Glomerular endothelial cell (primary cell): ENCODE measurements at places on chromosomes 12 and 14.

DNA sequence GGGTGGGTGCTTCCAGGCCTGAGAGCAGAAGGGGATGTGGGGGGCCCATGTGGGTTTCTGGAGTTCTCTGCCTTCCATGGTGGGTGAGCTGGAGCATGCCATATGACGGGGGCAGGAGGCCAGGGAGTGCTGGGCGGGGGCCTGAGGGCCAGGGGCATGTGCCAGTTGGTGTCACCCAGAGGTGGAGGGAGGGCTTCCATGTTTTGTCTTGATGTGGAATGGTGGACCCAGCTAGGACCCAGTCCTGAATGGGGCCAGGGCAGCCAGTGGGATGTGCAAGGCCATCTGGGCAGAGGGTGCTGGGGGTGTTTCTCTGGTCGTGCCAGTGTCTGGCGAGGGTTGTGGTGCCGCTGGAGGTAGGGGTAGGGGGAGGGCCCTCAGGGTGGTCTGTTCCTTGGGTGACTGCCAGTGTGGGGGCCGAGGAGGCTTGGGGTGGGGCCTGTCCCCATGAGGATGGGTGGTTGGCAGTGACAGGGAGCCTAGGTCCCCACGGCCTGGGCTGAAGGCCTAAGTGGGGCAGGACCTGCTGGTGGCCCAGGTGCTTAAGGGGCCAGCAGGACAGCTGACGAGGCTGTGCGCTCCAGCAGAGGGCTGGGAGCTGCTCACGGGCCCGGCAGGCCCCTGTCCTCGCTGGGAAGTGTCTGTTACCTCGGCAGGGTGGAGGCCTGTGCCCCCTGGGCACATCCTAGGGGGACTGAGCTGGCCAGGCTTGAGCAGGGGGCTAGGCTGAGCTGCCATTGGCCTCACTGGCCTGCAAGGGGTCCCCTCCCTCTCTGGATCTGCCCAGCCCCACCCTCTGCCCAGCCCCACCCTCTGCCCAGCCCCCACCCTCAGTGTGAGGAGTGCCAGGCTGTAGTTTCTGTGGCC lies 26.8 kb downstream of the CEP170B start:
- no peak for DNase-seq

GRCh38 chr12:132282950-132283771 lies 46.2 kb downstream of the GALNT9 start:
- no peak for DNase-seq

GRCh38 chr12:101713059-101713682 lies 15.7 kb downstream of the CHPT1 start:
- no peak for DNase-seq

DNA sequence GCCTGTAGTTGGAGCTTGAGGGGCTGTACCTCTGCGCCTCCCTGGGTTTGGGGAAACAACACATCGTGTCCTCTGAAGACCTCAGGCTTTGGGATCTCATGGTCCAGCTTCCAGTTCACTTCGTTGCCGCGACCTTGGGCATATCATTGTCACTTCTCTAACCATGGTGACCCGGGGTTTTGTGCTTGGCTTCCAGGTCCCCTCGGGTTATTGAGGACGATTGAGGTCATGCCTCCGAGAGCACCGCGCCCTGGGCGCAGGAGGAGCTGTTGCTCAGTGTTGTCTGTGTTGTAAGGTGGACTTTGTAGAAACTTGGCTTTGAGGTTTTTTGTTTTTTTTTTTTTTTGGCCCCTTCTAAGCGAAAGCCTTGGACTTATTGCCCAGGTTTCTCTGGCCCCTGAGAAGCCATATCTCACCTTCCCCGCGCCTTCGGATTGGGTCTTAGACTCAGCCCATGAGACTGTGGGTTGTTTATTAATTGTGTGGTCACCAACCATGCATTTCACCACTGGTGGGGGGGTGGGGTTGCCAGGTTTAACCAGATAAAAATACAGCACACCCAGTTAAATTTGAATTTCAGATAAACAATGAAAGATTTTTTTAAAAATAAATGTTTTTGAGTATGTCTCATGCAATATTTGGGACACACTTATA lies 2.6 kb downstream of the BCL7A start:
- DNase-seq = no peak

DNA sequence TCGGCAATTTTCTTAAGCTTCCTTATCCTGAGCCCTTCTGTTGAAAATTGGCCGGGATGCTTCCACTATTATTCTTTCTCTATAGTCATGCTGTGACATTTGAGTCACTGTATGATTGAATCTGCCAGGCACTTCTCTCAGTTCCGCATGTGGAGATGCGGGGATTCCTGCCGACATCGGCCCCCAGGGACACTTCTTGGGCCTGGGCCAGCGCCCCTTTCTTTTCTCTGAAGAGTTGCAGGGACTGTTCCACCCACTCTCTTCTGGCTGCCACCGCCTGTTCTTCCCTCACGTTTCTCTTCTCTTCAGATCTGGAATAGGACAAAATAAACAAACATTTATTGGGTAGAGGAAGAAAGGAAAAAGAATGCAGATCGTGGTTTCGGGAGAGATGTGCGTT lies 310.1 kb downstream of the ETNK1 start:
- DNase-seq = no peak

GRCh38 chr12:70823182-70823976 lies 97.2 kb downstream of the PTPRR start:
- no peak for DNase-seq

DNA sequence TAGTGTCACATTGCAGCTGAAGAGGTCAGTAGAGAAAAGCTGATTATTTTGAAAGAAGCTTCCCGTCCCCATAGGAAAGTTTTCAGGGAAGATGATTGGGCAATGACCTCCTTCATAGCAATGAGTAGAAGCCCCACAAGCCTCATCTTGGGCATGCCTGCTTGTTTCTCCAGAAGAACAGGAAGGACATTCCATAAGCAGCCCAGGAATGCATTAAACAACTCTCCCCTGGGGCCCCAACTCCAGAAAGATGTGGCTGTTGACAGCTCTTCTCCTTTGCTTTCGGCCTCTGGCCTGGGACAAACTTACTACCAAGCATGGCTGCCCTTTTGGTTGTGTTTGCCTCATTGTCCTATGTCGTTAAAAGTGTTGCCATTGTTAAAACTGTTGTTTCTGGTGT lies 5.7 kb upstream of the VDR start:
- no peak for DNase-seq

DNA sequence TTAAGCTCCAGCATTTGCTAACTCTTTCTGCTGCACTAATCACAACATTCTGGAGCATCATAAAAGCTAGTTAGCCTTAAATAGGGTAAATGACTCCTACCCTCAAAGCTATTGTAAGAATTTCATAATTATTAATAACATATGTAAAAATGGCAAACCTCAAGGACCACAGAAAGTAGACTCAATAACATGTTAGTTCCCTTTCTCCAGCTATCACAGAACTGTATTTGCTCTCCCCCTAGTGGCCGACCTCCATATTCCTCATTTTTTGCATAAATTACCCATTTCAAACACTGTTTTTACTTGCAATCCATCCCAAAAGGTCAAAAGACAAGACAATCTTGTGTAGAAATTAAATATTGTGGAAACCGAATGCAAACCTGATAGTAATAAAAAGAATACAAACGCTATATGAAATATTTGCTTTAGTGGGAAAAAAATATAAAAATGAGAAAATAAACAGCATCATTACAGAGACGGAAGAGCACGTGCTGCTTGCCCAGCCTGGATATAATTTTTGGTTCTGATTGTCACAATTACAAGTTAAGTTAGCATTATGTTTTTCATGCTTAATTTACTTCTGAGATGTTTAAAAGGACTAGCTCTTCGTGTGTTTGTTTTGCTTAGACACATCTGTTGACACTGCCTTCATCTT lies 97.9 kb downstream of the RERGL start:
- peak; percentile 23 for DNase-seq

GRCh38 chr14:66398437-66398836 lies 87.7 kb upstream of the CCDC196 start:
- no peak for DNase-seq

- DNase-seq = no peak
These were observed 176.6 kb downstream of the NRXN3 start for GRCh38 chr14:78346747-78347146.

DNA sequence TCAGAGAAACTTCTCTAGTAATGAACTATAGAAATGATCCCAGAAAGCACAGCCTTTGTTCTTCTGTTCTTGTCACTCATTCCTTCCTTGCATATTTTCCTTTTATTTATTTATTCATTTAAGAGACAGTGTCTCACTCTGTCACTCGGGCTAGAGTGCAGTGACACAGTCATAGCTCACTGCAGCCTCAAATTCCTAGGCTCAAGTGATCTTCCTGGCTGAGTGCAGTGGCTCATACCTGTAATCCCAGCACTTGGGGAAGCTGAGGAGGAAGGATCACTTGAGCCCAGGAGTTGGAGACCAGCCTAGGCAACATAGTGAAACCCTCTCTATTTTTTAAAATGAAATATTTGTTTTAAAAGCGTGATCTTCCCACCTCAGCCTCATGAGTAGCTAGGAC lies 11.5 kb downstream of the TECPR2 start:
- no peak for DNase-seq

GRCh38 chr14:61894452-61895077 lies 132.3 kb downstream of the SNAPC1 start:
- peak; percentile 36 for DNase-seq

- peak; percentile 57 for DNase-seq
These were observed 310.1 kb downstream of the SYT1 start for GRCh38 chr12:79174626-79175025.

GRCh38 chr14:101196051-101196712 lies 292.7 kb upstream of the RTL1 start:
- DNase-seq = no peak

DNA sequence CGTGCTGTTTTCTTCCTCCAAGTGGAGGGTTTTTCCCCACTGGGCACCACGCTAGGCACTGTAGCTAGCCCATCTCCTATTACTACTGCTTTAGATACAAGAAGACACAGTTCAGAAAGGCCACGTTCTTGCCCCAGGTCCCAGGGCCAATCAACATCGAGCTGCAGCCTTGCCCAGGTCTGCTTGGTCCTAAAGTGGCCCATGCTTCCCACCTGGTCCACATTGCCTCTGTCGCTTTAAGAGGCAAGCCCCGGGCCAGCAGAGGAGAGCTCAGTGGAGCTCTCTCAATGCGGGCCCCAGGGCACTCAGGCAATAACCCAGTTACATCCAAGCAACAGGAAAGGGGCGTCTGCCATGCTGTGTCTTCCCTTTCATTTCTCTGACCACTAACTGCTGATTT lies 148.1 kb downstream of the CALM1 start:
- no peak for DNase-seq

DNA sequence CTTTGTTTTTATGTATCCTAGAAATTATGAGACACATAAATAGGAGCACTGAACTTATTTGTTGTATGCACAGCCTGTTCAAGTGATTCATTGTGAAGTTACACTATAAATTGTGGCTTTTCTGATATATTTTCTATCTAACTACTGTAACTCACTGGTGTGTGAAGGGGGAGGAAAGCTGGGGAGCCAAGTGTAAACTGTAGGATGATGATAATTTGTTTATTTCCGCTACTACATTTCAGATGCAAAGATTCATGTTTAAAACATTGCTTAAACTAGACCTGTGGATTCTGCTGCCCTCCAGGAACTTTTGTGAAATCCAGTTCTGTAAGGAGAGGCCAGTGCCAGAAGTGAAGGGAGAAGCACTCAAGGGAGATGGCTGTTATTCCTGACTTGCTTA lies 3.3 kb downstream of the TMTC2 start:
- DNase-seq = no peak

GRCh38 chr14:53055003-53055402 lies 98.1 kb downstream of the DDHD1 start:
- DNase-seq = peak; percentile 47

GRCh38 chr14:68084256-68084655 lies 264.7 kb downstream of the RAD51B start:
- no peak for DNase-seq

DNA sequence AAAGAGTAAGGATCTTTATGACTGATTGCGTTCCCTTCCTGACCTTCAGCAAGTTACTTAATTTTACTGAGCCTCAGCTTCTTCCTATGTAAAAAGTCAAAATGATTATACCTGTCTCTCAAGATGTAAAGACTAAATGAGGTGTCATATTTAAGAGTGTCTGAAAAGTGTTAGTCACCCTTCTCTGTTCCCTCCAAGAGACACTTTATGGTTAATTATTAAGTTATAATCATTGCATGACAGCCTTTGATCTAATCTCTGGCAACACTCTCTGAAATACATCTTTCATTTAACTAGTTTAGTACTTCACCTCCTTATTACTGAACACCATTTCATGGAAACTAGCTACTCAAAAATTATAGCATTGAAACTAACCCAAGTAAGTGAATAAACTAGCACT lies 54.8 kb downstream of the BMAL2 start:
- DNase-seq = no peak

GRCh38 chr14:51251486-51251885 lies 11.4 kb downstream of the TMX1 start:
- DNase-seq = no peak

DNA sequence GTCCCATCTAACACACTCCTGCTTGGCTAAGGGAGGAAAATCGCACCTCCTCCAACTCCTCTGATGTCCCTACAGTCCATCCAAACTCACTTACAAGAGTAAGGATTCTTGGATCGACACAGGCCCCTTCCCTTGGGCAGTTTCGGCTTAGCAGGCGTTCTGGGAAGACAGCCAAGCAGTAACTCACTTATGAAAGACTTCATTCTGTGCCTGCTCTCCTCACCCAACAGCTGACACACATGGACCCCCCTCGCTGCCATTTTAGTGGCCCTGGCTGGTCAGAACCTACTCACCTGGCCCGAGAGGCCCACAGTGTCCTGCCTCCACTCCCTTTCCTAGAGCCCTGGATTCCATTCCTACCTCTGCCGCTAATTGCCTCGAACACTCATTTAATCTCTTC lies 52.3 kb upstream of the BCL2L14 start:
- DNase-seq = no peak

- DNase-seq = no peak
These were observed 118.6 kb upstream of the RTL1 start for GRCh38 chr14:101022121-101022520.

DNA sequence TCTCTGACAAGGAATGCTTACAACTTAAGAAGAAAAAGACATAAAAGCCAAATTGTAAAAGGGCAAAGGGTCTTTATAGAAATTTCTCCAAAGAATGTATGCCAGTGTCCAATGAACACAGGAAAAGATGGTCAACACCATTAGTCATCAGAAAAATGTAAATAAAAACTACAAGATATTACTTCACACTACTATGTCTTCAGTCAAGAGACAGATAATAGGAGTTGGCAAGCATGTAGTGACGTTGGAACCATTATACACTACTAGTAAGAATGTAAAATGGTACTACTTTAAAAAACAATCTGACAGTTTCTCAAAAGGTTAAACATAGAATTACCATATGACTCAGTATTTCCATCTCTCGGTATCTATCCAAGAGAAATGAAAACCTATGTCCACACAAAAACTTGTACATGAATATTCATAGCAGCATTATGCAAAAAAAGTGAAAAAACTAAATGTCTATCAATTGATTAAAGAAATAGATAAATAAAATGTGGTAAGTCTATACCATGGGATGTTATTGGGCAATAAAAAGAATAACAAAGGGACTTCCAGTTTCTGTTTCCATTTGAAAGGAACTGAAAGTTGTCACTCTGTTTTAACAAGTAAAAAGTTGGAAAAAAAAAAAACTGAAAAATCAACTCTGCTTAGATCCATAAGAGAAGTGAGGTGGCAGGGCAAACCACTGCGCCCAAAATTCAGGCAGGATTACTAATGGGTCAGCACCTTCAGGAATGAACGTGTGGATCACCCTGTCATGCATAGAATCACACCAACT lies 69.8 kb downstream of the ALG10B start:
- no peak for DNase-seq

- no peak for DNase-seq
These were observed 16.2 kb upstream of the PTHLH start for GRCh38 chr12:27988594-27989233.

GRCh38 chr14:72745546-72745945 lies 148.4 kb downstream of the DPF3 start:
- no peak for DNase-seq

- DNase-seq = no peak
These were observed 441 bp downstream of the RAB5B start for GRCh38 chr12:55974308-55974730.
